ENCODE measurements at places on chromosomes 7 and 10. TPM values are rescaled to one million over a fixed set of nuclear protein-coding genes. Genes with fewer than 3 reads are reported as not detected.

- H3K36me3 ChIP-seq, result no peaks in the 10 kb centered on the region
- H3K27me3 ChIP-seq, result no peaks in the 10 kb centered on the region
- peak overlapping the region; percentile 78 for H3K27ac ChIP-seq
- H3K4me3 ChIP-seq, result no peak overlapping the region
Observed at GRCh38 chr7:2399848-2400587, 3.4 kb upstream of the CHST12 start.

DNA sequence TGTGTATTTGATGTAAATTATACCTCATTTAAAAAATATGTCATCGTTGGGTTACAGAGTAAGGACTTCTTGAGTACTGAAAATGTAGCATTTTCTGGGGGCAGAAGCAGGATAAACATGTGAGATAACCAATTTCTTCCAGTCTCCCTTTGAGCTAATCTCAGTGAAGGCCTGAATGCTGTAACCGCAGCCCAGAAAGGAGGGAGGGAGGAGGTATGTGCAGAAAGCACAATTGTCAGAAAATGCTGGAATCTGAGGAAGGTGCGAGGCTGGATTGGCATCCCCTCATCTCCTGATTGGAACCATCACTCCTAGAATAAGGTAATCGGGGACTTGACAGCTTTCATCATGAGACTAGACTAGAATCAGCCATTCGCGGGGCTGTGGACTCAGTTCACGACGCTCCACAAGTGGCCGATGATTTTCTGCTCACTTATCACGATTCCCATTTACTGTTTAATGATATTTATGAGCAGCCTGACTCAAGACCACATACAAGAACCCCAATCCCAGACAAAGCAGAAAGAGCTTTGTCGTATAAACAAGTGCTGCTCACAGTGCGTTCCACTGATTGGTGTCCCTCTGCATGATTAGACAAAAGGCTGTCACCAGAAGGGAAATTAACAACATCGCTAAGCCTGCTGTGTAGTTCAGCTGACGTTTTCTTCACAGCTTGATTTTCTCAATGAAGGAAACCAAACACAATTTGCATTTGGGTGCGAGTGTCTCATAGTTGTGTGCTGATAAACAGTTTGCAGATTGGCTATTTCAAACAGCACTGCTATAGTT lies 93.2 kb downstream of the SVIL start:
- H3K36me3 ChIP-seq, result no peaks in the 10 kb centered on the region
- no peak for DNase-seq
- H3K4me1 ChIP-seq, result peaks cover 100% of the 10 kb centered on the region
- H3K27me3 ChIP-seq, result no peaks in the 10 kb centered on the region
- no peak overlapping the region for H3K27ac ChIP-seq
- no peak overlapping the region for H3K4me3 ChIP-seq

- no peak overlapping the region for H3K4me3 ChIP-seq
- DNase-seq, result no peak
- no peak overlapping the region for H3K27ac ChIP-seq
- H3K4me1 ChIP-seq, result no peaks in the 10 kb centered on the region
Observed at GRCh38 chr10:108615576-108616320, 1307.6 kb downstream of the XPNPEP1 start.

- no peak overlapping the region for H3K27ac ChIP-seq
- H3K36me3 ChIP-seq, result peaks cover 5% of the 10 kb centered on the region
- H3K4me1 ChIP-seq, result no peaks in the 10 kb centered on the region
- DNase-seq, result no peak
Observed at GRCh38 chr7:72793791-72794190, 34.2 kb downstream of the TYW1B start.

DNA sequence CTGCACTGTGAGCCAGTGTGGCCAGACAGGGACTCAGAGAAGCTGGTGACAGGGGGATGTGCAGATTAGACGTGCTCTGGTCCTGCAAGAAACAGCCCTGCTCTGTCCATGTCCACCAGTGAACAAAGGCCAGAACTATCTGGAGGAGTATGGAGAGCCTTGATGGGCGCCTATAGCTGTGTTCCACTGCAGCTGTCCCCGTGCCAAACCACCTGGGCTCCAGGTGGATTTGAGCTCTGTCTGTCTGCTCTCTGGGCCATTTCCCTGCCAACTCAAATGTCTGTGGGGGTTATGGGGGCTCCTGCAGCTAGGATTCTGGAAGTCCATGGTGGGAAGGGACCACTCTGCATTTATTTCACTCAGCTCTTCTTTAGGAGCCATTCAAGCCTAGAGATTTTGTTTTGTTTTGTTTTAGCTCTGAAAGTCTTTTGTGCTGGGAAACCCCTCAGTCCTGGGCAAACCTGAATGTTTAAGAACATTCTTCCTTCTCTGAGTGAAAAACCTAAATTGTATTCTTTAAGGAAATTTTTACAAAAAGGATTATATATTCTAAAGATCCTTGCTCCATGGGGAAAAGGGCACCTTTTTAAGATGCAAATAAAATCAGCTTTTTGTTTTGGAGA lies 1039.5 kb upstream of the SORCS1 start:
- H3K27me3 ChIP-seq, result no peaks in the 10 kb centered on the region
- no peak for DNase-seq
- H3K4me3 ChIP-seq, result no peak overlapping the region
- H3K4me1 ChIP-seq, result no peaks in the 10 kb centered on the region
- no peaks in the 10 kb centered on the region for H3K36me3 ChIP-seq
- no peak overlapping the region for H3K27ac ChIP-seq

Gene CYP2E1
- total RNA-seq, result 1.2 TPM

Gene NPSR1
- not detected for total RNA-seq

Measured in sigmoid colon (tissue), 7 donors.